ENCODE measurements at places on chromosomes 12 and 14. TPM values are rescaled to one million over a fixed set of nuclear protein-coding genes. Genes with fewer than 3 reads are reported as not detected.

The KRT79 gene
- total RNA-seq, result not detected

The NEUROD4 gene
- total RNA-seq, result not detected

The MMAB gene
- total RNA-seq, result 24.3 TPM

The MYH6 gene
- 0.13 TPM for total RNA-seq

The RDH12 gene
- total RNA-seq, result 0.74 TPM

The ZC3H10 gene
- 8.9 TPM for total RNA-seq

The TTC6 gene
- 0.33 TPM for total RNA-seq

The KCNH3 gene
- 0.26 TPM for total RNA-seq

The TMEM30B gene
- 12.2 TPM for total RNA-seq

The ARHGAP9 gene
- 3.7 TPM for total RNA-seq

The PPFIBP1 gene
- total RNA-seq, result 29.2 TPM

The CELA1 gene
- total RNA-seq, result not detected

The KRT5 gene
- total RNA-seq, result not detected

The DNAH10 gene
- 0.17 TPM for total RNA-seq

The BDKRB2 gene
- total RNA-seq, result 0.15 TPM

The KLRC2 gene
- total RNA-seq, result not detected

The ETFBKMT gene
- total RNA-seq, result 1.4 TPM

The JAG2 gene
- total RNA-seq, result 11.3 TPM

DNA sequence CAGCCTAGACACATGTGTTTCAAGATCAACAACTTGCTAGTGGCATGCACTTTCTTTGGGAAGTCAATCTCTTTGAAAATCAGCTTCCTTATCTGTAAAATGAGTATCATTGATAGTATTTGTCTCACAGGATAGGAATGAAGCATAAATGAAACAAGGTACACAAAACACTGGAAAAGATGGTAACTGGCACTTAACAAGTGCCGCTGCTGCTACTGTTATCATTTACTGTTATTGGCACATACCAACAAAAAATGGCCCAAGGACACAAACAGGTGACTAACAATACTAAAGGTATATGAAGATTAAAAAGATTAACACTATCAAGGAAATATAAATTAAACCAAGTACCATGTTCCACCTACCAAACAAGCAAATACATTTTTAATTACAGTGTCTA, 20.9 kb downstream of the HNRNPC start:
- no peak for DNase-seq

- DNase-seq, result no peak
Measured at GRCh38 chr12:674272-674781, 11.1 kb upstream of the NINJ2 start.

- DNase-seq, result peak; percentile 50
Measured at GRCh38 chr12:121748571-121749265, 36.2 kb downstream of the TMEM120B start.

- DNase-seq, result no peak
Measured at GRCh38 chr12:57781244-57781643, 1.3 kb upstream of the TSFM start.

GRCh38 chr12:89962648-89963047, 254.0 kb upstream of the ATP2B1 start:
- no peak for DNase-seq

- peak; percentile 69 for DNase-seq
Measured at GRCh38 chr14:58769011-58769643, 131.4 kb downstream of the DACT1 start.

GRCh38 chr12:28172434-28173030, 17.7 kb upstream of the CCDC91 start:
- DNase-seq, result peak; percentile 34

- no peak for DNase-seq
Measured at GRCh38 chr12:131592972-131593371, 117.9 kb upstream of the SFSWAP start.

- DNase-seq, result no peak
Measured at GRCh38 chr12:124538194-124539082, 29.0 kb downstream of the NCOR2 start.

GRCh38 chr14:36653962-36654793, 7.5 kb upstream of the PAX9 start:
- peak; percentile 64 for DNase-seq

- no peak for DNase-seq
Measured at GRCh38 chr12:123232472-123232806, 502 bp downstream of the MPHOSPH9 start.

GRCh38 chr12:52221912-52222457, 11.1 kb upstream of the KRT7 start:
- peak; percentile 93 for DNase-seq

DNA sequence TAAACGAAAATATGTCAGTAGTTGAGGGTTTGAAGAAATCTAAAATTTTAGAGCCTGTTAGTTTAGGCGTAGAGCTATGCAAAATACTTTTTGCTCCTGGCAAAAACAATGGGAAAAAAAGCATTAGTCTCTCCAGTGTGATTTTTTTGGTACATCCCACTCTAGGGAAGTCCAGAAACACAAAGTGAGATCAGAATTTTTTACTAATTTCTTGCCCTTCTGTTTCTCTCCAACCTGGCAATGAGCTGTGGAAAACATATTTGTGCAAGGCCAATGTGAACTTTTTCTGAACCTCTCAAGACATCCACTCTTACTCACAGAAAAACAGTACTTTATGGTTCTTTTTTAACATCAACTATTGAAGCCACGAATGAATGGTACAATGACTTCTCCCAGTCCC, 56.9 kb upstream of the DCN start:
- no peak for DNase-seq

DNA sequence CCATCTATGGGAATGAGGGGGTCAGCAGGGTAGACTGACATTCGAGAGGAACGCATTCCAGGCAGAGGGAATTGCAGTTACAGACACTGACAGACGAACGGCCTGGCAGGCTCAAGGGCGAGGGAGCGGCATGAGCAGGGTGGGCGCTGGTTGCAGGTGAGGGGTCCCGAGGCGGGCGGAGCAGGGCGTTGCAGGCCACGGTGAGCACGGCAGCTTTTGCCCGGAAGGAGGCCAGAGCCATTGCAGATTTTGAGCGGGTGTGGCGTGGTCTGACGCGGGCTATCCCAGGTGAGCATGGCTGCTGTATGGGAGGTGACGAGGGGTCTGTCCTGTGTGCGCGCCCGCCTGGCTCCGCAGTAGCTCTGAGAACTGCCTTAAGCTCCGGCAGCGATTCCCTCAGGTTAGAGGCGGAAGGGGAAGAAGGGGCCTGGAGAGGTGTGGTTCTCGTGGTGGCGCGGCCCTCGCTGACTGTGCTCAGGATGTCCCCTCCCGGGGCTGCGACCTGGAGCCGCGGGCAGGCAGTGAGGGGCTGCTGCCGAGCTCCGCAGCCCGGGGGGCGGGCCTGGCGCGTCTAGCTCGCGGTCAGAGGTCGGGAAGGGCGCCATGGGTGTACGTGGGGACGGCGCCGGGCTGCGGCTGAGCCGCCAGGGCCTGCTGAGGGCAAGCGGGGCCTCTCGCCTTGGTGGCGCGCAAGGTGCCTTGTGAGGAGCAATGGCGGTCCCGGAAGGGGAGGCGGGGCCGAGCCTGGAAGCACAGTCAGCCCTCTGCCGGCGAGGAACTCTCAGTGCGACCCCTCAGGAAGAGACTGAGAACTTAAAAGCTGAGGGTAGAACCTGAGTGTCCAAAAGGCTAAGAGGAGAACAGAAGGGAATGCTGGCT, 177.1 kb downstream of the CACNA1C start:
- DNase-seq, result peak; percentile 89

GRCh38 chr12:89345830-89346740, 6.2 kb downstream of the DUSP6 start:
- DNase-seq, result peak; percentile 92

DNA sequence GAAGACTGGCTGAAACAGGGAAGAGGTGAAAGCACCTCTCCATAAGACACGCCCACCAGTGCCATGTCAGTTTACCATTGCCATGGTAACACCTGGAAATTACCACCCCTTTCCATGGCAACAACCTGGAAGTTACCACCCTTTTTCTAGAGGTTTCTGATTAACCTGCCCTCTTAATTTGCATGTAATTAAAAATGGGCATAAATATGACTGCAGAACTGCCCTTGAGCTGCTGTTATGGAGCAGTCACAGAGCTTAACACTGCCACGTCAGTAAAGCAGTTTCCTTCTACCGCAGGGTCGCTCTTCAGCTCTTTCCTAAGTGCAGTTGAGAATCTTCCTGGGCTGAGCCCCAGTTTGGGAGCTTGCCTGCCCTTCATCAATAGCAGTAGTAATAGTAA, 55.2 kb downstream of the RASSF3 start:
- peak; percentile 61 for DNase-seq

- DNase-seq, result no peak
Measured at GRCh38 chr14:31717294-31718085, 156.3 kb downstream of the NUBPL start.

DNA sequence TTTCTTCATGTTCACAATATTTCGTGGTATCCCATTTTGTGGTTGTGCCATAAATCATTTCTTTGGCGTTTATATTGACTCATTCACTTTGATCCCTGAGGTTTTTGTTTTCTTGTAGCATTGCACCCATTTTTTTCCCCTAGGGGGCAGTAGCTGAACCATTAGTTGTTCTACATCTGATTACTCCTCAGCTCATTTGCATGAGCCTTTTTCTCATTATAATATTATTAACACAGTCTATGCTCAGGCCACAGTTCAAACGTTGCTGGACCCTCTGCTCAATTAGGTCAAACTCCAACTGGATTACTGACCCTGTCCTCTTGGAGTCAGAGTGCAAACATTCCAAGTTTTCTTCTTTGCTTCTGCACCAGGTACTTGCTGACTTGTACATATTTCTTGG, 475.4 kb upstream of the SEL1L start:
- DNase-seq, result no peak

DNA sequence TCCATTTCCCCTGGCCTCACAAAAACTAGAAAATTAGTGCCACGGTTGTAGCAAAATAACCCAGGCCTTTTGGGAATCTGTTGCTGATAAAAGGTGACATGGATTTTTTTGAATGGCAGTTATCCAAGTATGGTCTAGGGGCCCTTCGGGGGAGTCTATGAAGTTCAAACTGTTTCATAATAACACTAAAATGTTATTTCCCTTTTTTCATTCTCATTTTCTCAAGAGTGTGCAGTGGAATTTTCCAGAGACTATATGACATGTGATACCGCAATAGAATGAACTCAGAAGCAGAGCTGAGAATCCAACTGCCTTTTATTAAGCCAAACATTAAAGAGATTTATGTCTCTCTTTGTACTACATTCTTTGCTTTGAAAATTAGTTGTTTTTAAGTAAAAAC, 26.9 kb downstream of the GSTZ1 start:
- no peak for DNase-seq

DNA sequence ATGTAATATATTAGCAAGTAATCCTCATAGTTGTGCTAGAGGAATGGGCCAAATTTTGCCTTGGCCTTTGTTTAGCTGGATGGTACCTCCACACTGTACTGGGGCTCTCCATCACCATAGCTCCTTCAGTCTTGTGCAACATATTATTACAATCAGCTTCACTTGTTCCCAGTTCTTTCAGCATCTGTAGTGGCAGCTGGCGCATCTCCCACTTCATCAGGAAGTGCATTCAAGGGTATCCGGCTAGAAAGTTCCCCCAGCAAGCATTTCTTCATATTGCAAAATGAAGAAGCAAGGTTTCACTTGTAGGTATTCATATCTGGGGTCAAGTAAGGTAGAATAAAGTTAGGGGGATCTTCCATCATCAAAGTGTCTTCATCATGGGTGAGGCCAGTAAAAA, 123.7 kb downstream of the IGF1 start:
- no peak for DNase-seq

- no peak for DNase-seq
Measured at GRCh38 chr12:99352269-99352668, 295.3 kb upstream of the GARIN6 start.

DNA sequence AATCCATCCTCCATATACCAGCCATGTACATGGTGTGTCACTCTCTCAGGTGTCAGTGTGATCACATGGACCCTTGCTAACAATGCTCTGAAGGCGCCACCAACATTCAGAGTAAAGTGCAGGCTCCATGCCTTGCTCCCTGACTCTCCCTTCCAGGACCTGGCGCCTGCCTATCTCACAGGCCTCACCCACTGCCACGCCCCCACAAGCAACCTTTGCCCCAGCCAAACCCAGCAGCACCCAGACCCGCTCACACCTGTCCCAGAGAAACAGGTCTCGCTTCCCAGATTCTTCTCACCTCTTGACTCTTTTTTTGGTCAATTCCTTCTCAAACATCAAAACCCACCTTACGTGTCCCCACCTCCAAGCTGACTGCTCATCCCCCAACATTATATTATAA, 52.3 kb downstream of the KCNK10 start:
- DNase-seq, result peak; percentile 72

DNA sequence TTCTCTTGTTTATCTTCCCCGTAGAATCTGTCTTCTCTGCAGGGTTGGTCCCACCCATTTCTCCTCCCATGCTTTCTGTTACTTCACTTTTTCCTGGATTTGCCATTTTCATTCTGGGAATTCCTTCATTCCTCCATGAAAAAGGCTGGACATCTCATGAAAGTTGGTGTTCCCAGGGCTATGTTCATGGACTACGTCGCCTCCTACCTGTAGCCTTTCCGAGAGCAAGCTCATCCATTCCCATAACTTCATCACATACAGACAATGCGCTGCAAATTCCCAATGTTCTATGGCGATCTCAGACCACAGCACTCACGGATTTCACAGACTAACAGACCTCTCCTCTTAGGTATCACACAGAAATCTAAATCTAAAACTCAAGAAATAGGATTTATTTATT, 217.1 kb downstream of the EXOC5 start:
- peak; percentile 54 for DNase-seq

DNA sequence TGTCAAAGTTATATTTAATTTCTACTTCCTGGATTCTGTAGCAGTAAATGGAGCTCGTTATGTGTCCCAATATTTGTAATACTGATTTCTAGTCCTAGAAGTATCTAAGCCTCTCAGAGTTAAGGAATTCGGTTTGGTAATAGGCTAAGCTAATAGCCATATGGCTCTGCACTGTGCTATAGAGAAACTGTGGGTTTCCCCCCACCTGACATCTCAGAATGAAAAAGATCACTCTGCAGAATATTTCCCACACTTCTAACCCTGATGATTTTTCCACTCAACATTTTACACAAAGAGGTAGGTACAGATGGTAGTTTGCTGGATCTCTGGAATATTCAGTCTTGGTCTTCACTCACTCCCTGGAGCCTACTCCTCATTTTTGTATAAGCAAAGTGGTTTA, 71.2 kb downstream of the BORCS5 start:
- no peak for DNase-seq

GRCh38 chr12:93094988-93095737, 166.1 kb upstream of the EEA1 start:
- no peak for DNase-seq

GRCh38 chr12:100058482-100059029, 73.8 kb upstream of the ANKS1B start:
- DNase-seq, result no peak

- peak; percentile 84 for DNase-seq
Measured at GRCh38 chr12:116406529-116406928, 129.0 kb upstream of the MED13L start.

- no peak for DNase-seq
Measured at GRCh38 chr12:123733229-123733628, 21.1 kb downstream of the ATP6V0A2 start.
